ENCODE measurements at places on chromosomes 16 and 17.

- DNase-seq, result no peak
Observed at GRCh38 chr16:66578651-66579531, at the start of gene CMTM2. TSS of gene CMTM2 (plus strand) at chr16:66579463. CDS start at chr16:66579608, 145 bp downstream.

DNA sequence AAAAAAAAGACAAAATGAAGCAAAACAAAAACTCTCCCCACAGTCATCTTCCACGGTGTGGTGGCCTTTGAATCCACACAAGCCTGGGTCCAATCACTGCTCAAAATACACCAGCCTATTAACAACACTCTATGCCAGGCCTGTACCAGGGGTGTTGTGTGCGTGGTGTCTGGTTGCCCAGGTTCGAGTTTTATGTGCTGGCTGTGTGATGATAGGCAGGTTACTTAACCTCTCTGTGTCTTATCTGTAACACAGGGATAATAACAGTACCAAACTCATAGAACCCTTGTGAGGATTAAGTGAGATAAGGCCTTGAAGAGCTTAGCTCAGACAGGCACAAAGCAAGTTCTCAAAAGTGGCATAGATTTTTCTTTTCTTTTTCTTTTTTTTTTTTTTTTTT, 235.2 kb downstream of the PARN start:
- DNase-seq, result no peak

- DNase-seq, result no peak
Observed at GRCh38 chr16:23432176-23433128, 20.5 kb downstream of the COG7 start.

DNA sequence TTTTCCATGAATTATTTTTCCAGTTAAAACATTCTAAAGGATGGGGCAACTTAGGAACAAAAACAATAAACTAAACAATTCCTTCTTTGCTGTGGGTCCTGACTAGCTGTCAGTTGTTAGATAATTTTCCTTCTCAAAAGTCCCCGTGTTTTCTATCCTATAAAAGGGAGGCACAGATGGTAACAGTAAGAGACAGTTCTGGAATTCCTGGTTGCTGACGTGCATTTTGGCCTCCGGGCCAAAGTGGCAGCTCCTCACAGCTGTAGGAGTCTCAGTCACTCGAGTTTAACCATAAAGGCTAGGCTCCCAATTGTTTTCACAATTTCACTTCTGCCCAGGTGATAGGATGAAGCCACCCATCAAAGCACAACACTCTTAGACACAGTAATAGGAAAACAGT, 77.0 kb upstream of the ZNF423 start:
- DNase-seq, result no peak

- no peak for DNase-seq
Observed at GRCh38 chr17:30821871-30822723, 2.4 kb downstream of the CRLF3 start.

All from left lobe of liver (tissue), 2 donors.